ENCODE measurements at places on chromosomes 2 and 18.

- DNase-seq: no peak
These were observed 101.5 kb downstream of the VAPA start for GRCh38 chr18:10015288-10015701.

DNA sequence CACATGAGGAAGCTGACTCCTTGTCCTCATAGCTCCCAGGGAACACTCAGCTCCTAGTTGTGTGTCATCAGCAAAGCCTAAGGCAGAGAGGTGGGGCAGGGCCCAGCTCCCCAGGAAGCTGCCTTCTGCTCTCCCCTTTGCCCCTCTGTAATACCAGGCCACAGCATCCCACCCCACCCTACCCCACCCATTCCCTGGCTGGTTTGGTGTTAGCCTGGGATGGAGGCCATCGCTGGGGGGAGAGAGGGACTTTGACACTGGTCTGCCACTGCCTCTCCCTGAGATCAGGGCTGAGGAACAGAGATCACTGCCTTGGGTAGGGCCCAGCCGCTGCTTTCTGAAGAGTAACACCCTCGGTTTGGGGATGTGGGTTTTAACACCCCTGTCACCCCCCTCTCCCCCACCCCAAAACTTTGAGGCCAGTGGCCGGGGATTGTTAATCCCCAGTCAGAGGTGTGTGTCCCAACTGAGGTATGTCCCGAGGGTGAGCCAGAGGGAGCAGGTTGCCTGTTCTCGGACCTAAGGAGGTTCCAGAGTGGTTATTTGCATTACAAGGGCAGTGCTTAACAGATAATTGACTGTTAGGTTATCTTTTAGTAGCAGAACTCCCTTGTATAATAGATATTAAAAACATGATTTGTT, 41.4 kb downstream of the TET3 start:
- no peak for DNase-seq

GRCh38 chr2:161136696-161137324, 23.4 kb upstream of the TANK start:
- DNase-seq: no peak

- DNase-seq: no peak
These were observed 102.5 kb upstream of the RASGRP3 start for GRCh38 chr2:33373986-33374385.

Measured in NCI-H2081 (cell line).